ENCODE measurements at places on chromosomes 5 and 9.

GRCh38 chr5:343461-344401 is 22.2 kb downstream of the AHRR start:
- peak; percentile 40 for DNase-seq

GRCh38 chr9:121272401-121272948 is 4.5 kb downstream of the GSN start:
- no peak for DNase-seq

- no peak for DNase-seq
Observed at GRCh38 chr5:100668511-100668910, 133.3 kb downstream of the FAM174A start.

DNA sequence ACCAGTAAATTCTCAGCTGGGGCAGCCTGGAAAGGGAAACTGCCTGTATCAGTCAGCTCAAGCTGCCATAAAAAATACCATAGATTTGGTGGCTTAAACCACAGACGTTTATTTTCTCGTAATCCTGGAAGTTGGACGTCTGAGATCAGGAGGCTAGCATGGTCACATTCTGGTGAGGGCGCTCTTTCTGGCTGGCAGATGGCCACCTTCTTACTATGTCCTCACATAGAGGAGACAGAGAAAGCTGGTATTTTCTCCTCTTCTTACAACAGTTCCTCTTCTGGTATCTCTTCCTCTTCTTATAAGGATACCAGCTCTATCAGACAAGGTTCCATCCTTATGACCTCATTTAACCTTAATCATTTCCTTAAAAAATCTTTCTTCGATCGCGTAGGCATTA is 50.5 kb upstream of the RFX3 start:
- DNase-seq = no peak

DNA sequence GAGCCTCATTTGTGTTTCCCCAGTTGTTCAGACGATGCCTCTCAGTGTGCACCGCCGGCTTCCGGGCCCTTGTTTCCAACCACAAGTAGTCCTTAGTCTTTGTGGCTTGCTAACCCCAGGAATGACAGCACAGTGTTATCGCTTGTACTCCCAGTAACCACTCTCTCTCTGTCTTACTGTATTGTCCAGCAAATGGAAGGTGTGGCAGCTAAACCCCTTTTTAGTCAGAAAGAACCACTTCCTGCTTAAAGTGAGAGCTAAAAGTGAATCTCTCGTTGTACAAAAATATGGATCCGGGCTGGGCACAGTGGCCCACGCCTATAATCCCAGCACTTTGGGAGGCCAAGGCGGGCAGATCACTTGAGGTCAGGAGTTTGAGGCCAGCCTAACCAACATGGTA is 61.3 kb downstream of the ENC1 start:
- DNase-seq = peak; percentile 22
